Endothelial cell of umbilical vein (primary cell): ENCODE measurements at places on chromosomes 13 and 19. TPM values are rescaled to one million over a fixed set of nuclear protein-coding genes. Genes with fewer than 3 reads are reported as not detected.

Gene GSX1
- total RNA-seq = not detected in 2 replicates

Gene EPSTI1
- total RNA-seq = 0.74 and 3.1 TPM in 2 replicates

Gene SERP2
- 0.85 TPM in 1 of 2 replicates, not detected in the other for total RNA-seq

Gene GNG8
- not detected in 2 replicates for total RNA-seq

Gene SHISA2
- total RNA-seq = 2.5 and 4.7 TPM in 2 replicates

DNA sequence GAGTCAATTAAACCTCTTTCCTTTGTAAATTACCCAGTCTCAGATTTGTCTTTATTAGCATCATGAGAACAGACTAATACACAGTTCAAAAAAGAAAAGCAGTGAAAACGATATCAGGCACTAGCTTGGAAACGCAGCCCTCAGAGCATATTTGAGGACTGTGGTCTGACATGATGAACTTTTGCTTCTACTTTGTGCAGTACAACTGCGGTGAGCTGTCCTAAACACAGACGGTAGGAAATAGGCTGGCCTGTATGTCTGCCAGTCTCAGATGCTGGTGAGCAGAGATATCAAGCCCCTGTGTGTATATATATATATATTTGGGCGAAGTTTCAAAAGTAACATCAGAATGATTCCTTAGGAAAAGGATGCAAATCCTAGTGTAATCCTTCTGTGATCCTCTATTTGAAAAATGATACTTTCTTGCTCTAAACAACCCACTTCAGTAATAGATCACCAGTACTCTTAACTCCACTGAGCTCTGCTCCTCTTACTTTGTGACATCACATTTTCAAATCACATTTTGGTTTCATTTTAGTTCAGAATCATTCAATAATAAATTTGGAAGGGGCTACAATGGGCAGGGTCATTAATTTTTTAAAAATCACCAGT lies 74.4 kb downstream of the TNFRSF19 start:
- DNase-seq = no peak

DNA sequence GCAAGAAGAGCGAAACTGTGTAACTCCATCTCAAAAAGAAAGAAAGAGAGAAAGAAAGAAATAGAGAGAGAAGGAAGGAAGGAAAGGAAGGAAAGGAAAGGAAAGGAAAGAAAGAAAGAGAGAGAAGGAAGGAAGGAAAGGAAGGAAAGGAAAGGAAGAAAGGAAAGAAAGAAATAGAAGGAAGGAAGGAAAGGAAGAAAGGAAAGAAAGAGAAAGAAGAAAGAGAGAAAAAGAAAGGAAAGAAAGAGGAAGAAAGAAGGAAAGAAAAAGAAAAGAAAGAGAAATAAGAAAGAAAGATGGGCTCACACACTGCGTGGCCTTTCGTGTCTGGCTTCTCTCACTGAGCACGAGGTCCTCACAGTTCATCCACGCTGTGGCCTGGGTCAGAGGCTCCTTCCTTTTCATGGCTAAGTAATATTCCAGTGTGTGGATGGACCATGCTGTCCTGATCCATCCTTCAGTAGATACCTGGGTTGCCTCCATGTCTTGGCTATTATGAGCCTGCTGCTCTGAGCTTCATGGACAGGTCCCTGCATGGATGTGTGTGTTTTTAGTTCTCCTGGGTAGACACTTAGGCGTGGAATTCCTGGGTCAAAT lies 67.4 kb upstream of the NFIC start:
- no peak for DNase-seq

GRCh38 chr13:97058926-97059325 lies 64.7 kb upstream of the OXGR1 start:
- no peak for DNase-seq

- DNase-seq = no peak
Measured at GRCh38 chr19:46186101-46186716, 38.2 kb downstream of the IGFL2 start.

GRCh38 chr19:5782945-5783919 lies 1.3 kb downstream of the PRR22 start:
- DNase-seq = no peak
